Daoy (cell line): ENCODE measurements at places on chromosomes 2 and 18.

DNA sequence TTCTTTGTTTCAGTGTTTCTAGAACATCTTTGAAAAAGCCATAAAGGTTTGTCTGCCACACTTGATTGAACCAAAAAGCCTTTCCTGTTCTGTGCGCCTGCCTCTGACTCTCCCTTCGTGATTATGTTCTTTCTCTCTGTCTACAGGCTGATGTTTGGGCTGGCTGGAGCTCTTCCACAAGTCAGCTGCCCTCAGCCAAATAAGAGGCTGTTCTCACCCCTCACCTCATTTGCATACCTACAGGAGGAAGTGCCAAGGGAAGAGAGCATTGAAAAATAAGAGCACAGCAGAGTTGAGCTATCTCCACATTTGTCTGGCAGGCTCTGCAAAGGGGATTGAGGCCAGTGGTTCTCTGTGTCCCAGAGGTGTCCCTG is 15.8 kb downstream of the INPP5D start:
- no peak for DNase-seq

- peak; percentile 50 for DNase-seq
Observed at GRCh38 chr2:25314514-25315315, 27.0 kb downstream of the DNMT3A start.

DNA sequence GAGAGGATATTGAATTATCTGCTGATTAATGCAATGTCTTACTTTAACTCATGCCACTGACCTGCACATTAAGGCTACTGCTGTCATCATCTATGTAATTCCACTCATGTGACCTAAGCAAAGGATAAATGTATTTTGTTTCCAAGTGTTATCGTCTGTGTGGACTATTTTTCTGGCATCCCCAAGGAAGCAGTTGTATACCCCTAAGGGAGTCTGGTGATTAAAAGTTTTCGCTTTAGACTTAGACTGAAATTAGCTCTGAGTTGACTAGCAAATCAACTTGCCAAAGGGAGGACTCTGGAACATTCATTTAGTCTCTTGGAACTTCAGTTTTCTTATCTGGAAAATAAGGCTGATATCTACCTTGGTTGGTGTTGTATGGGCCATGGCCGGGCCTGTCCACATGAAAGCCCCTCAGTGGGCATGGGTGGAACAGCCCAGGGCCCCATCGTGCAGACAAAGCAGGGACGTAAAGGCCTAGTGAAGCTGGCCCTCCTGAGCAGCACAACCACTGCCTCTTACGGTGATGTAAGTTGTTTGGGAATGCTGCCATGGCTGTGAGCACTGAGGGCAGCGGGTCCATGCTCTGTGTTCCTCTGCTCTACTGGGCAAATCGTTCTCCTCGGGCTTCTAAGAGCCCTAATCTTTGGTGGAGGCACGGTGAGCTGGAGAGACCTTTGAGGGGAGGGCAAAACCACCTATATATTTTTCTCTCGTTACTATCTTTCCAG is 144.4 kb upstream of the RNF152 start:
- DNase-seq, result no peak

DNA sequence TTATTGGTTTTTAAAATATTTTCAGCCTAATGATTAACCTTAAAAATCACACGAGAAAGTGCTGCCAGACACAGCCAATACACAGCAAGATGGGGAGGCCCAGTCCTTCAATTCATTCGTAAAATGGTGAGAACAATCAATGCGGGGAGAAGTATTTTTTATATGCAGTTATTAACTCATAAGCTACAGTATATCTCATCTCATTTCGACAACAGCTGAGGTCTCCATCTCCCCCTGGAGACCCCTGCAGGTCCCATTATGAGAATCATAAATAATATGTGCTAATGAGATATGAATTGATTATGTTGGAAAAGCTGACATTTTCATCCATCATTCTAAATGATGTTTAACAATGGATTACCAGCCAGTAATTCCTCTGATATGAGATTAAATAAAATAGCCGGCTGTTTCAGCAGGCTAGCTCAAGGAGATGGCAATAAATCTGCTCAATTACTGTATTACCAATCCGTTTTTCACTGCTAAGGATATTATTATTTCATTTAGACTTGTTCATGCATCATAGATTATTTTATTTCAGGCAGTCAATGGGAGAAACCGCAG is 535.8 kb downstream of the GALR1 start:
- DNase-seq, result no peak

DNA sequence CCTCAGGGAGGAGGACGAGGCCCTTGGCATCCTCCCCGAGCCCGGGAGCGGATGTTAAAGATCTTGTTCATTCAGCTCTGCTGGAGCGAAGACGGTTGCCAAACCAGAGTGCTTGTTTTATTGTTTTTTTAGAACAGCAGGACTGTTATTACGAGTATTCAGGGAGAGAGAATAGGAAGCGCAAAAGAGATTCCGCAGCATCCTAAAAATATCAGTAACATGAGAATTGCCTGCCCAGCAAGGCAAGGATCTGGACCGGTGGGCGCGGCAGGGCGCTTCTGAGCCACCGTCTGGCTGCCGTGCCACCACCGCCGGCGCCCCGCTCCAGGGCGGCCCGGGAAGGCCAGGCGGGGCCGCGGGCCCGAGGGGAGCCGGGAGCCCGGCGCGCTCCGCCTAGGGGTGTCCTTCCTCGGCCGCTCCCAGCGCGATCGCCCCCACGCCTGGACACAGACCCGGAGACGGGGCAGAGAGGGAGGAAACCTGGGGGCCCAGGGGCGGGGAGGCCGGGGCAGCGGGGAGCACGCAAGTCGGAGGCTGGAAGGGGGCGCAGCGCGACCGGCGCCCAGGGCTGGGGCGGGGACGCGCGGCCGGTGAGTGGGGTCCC is 843 bp downstream of the CYS1 start:
- DNase-seq, result peak; percentile 70

DNA sequence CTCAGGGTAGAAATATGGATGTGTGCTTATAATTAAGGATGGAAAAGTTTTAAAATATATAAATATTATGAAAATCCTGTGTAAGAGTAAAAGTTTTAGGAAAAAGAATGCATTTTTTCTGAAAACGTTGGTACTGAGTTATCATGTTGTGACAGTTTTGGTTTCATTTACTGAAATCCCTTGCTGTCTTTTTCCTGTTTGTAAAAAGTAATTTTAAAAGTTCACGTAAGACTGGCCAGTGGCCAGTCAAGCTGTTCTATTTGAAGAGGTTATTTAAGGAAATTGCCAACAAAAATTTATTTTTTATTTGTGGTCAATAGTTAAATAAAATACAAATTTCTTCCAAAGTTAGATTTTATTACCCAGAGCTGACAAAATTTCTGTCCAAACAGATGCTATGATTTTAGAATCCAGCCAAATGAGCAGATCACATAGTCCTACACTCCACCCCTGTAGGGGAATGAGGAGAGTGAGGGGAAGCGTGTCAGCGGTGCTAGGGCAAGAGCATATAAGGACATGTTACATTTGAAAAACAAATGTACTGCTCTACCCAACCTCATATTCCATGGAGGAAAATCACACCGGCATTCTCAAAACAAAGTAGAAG is 297.8 kb upstream of the TFPI start:
- no peak for DNase-seq

- DNase-seq, result no peak
Observed at GRCh38 chr2:109395494-109396201, 218.1 kb downstream of the SEPTIN10 start.

DNA sequence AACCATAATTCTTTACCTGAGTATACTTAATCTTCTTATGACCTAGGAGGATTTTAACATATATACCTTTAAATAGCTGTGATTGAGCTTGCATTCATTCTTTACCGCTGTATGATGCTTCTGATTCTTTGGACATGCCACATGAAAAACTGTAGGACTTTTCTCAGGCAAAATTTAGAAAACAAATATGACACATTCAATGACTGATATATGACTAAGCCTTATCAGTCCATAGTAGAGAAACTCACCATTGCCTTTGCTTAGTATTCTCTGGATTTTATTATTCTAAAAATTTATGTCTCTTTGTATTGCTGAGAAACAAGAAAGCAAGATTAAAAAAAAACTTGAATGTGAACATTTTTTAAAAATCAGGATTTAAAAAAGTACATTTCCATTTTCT is 3.7 kb downstream of the FAM171B start:
- DNase-seq, result no peak

- DNase-seq, result no peak
Observed at GRCh38 chr18:74114116-74114515, 33.5 kb downstream of the FBXO15 start.

DNA sequence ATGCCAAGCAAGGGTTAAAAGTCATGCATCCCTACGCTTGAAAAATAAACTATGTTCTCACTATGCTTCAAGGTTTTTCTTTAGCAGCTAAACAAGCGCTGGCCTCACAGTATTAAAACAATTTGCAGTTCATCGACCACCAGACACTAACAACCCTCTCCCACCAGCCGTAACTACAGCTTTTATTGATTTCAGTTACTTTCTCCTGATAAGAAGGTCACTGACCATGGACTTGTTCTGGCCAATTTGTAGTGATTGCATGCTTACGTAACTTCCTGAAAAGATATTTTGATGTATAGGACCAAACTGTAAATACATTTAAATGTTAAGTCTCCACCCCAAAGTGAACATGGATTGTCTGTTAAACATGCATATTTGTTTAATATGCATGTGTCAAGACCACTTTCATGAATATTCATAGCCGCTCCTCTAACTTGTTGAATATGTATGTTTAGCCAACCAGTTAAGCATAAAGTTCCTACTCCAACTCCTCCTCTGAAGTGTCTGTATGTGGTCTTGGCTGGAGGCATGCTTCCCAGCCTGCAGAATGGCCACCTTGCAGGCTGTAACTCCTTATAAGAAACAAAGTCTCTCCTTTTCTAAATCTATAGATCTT is 1.7 kb upstream of the THOC1 start:
- DNase-seq, result no peak

DNA sequence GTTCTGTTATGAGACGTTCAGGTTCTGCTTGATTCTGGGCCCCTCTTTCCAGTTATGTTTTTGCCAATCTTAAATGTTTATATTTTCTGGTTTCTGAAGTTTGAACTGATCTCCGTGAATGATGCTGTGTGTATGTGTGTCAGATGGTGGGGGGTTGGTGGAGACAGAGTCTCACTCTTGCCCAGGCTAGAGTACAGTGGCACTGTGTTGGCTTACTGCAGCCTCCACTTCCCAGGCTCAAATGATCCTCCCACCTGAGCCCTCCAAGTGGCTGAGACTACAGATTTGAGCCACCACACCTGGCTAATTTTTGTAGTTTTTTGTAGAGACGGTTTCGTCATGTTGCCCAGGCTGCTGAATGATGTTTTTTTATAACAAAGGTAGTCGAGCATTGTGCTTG is 45.9 kb downstream of the PSMD14 start:
- DNase-seq, result no peak

GRCh38 chr2:236120141-236120601 is 48.0 kb downstream of the GBX2 start:
- no peak for DNase-seq

- no peak for DNase-seq
Observed at GRCh38 chr18:77044866-77045664, 87.5 kb downstream of the MBP start.

DNA sequence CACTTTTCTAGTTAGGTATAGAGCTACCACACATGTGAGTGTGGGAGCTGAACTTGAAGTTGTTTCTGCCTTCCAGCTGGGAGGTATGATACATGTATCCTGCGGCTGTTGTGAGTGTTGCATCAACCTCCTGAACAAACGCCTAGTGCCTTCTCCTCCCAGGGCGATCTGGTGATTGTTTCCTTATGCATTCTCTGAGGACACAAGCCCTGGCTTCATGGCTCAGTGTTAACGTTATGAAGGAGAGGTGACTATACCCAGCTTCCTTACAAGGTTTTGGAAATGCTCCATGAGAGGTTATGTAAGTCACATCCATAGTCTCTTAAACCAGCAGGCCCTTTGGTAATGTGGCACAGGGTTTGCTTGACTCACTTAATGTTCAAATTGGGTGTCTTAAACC is 64.9 kb downstream of the SPRED2 start:
- peak; percentile 94 for DNase-seq

- DNase-seq, result no peak
Observed at GRCh38 chr18:9095297-9096006, 7.0 kb upstream of the NDUFV2 start.

- no peak for DNase-seq
Observed at GRCh38 chr2:239736358-239737143, 288.6 kb downstream of the NDUFA10 start.

GRCh38 chr2:149715005-149715592 is 127.5 kb upstream of the MMADHC start:
- peak; percentile 43 for DNase-seq
